Cortex of kidney (tissue), 1 donor: ENCODE measurements at places on chromosomes 1 and 21.

- no peak for DNase-seq
These were observed 49.6 kb downstream of the SLC66A1 start for GRCh38 chr1:19361611-19362147.

DNA sequence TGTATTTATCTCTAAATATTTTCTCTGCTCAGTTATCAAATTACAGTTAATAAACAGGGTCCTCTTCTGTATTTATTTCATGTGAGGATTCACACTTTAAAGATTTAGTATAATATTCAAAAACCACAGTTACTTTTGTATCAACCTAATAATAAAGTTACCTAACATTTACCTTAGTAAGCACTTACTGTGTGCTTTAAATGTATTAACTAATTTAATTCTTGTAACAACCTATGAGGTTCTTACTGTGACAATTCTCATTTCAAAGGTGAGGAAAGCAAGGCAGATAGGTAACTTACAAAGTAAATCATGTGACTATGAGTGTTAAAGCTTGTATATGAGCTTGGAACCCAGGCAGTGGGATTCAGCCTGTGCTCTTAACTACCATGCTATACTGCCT, 30.2 kb downstream of the DNAH14 start:
- DNase-seq, result no peak

GRCh38 chr1:25727088-25727487, 72.9 kb upstream of the SELENON start:
- no peak for DNase-seq

DNA sequence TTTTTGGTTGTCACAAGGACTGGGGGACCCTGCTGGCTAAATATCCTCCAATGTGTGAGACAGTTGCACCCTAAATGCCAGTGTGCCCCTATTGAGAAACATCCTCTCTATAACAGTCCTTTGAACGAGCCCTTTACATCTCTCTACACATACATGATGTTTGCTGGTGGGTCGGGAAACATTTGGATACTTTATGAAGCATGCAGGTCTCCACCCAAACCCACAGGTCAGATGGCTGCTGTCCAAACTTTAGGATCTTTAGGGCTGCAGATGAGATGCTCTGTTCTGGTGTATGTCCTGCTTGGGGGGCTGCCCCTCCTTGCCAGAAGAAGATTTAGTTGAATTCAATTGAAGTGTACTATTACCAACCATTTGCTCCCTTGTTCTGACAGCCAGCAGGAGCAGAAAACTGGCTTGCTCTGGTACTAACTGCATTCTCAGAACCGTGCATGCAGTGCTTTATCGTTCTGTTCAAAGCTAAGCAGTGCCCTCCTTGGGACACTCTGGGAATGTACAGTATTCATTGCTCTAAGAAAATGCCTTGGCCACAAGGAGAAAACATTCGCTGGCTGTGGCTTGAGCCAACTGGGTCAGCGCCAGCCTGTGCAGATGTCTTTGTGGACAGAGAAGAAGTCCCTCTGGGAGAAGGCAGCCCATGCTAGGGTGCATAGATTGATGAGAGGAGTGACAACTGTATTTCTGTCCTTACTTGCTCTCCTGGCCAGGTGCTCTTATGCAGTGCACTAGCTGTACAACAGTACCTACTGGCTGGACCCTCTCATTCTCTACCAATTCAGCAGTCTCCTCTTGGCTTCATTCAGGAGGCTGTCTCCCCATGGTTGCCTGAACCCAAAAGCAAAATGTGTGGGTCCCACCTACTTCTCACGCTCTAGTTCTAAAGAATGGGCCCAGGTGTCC, 61.4 kb upstream of the DIRAS3 start:
- no peak for DNase-seq

GRCh38 chr1:154998818-154999570, 3.6 kb upstream of the ZBTB7B start:
- DNase-seq, result no peak

DNA sequence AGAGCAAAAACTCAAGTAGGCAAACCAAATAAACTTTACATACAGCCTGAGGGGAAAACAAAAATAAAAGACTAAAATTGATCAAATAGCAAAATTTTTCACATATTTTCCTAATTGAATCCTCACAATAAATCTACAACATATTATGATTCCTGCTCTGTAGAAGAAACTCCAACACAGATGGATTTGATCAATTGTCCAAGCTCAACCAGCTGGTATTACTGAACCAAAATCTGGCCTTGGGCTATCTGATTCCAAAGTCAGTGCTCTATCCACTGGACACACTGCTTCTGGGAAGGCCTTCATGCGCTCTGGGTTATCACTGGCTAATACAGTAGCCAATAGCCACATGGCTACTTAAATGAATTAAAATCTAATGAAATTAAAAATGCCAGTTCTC, 39.3 kb downstream of the PCNX2 start:
- no peak for DNase-seq

DNA sequence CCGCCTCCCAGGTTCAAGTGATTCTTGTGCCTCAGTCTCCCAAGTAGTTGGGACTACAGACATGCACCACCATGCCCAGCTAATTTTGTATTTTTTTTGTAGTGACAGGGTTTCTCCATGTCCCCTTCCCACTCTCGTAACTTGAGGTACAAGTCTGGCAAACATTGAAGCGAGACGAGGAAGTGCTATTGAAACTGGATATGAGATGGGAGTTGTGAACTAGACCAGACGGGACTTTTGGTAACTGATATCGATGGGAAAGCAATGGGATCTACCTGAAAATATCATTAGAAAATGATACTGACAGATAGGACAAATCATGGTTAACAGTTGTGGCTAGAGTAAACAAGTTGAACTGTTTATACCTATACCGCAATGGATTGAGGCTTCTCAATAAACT, 95.2 kb upstream of the TRABD2B start:
- DNase-seq, result no peak

DNA sequence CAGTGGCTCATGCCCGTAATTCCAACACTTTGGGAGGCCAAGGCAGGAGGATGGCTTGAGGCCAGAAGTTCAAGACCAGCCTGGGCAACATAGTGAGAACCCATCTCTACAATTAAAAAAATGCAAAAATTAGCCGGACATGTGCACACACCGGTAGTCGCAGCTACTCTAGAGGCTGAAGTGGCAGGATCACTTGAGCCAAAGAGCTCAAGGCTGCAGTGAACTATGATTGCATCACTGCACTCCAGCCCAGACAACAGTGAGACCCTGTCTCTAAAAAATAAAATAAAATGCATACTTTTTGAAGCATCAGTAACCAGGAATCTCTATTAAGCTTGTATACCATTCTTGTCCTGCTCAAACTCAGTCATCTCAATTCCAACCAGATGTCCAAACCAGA, 27.2 kb upstream of the EEIG2 start:
- no peak for DNase-seq

DNA sequence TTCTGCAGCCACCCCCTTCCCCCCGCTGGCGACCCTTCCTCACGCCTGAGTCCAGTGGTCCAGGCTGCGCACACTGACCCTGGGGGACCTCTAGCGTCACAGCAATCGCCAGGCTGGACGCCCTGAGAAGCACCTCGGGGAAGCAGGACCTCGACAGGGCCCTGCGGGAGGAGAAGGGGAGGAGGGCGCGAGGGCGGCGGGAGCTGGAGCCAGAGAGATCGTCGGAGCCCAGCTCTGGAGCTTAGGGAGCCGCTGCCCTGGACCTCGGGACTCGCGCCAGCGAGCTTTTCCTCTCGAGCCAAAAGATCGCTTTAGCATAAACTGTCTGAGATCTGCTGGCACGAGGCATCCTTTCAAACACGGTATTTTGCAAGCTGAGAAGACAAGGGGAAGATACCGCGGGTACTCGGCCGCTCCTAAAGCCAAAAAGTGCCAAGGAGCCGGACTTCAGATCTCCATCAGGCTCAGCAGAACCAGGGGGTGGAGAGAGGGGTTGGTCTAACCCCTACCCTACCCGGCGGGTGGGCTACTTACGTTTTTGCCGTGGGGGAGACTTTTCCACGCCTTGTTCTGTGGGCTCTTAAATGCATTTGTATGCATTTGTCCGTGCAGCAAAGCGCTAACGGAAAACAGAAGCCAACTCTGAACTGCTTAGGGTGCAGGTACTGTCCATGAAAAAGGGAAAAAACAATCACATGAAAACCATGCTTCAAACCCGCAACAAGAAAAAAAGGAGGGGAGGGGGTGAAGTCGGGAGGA, 586 bp downstream of the COL24A1 start:
- DNase-seq, result no peak

- DNase-seq, result no peak
These were observed 72.5 kb downstream of the PRPF38A start for GRCh38 chr1:52476943-52477342.

DNA sequence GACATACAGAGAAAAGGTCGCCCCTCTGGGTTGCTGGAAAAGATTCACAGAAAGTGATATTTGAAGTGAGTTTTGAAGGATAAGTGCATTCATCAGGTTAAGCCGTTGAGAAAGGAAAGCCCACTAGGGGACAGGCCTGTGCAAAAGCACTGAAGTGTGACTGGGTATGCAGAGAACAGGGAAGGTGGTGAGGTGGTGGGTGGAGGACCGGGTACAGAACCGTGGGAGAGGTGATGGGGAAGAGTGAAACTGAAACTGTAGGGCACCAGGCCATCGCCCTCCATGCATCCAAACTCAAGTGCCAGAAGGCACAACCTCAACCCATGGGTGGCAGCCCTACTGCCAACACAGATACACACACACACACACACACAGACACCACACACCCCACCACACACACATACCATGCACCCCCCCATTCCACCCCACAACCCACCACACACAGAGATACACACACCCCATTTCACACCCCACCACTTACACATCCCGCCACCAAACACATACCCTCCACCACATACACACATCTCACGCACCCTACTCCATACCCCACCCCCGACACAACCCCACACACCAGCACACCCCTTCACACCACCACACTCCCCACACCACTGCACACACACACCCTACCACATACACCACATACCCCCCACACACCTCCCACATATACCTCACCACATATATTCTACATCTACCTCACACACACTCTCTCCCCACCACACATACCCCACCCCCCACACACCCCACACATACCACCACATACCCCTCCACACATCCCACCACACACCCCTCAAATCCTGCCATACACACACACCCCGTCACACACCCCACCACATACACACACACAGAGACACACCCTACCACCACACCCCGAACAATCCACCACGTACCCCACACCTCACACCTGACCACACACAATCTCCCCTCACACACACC, 59.0 kb downstream of the TSEN15 start:
- DNase-seq, result no peak

- no peak for DNase-seq
These were observed 80.3 kb upstream of the ARTN start for GRCh38 chr1:43853161-43853921.
